ENCODE measurements at places on chromosomes 7 and 10.

DNA sequence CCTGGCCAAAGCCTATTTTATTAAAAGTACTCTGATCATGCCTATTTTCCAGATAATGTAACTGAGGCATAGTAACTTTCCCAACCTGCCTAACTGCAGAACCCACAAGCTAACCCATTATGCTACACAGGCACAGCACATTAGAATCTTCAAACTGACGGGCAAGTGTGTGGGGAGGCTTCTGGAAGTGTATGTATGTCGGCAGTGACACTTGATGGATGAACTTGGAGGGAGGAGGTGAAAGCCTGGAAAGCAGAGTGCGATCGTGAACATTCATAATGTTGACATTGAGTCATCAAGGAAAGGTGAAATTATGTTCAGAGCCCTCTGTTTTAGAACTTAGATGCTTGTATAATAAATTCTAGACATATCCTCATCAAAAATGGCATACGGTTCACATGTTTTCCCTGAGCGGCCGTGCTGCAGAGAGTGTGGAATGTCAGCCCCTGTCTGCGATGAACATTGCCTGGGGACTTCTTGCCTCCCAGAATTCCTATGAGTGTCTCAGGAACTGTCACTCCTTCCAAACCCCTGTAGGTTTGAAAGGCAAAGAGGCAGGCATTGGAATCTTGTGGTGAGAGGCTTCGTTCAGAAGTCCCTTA lies 102.4 kb downstream of the SLIT1 start:
- no peak for DNase-seq

DNA sequence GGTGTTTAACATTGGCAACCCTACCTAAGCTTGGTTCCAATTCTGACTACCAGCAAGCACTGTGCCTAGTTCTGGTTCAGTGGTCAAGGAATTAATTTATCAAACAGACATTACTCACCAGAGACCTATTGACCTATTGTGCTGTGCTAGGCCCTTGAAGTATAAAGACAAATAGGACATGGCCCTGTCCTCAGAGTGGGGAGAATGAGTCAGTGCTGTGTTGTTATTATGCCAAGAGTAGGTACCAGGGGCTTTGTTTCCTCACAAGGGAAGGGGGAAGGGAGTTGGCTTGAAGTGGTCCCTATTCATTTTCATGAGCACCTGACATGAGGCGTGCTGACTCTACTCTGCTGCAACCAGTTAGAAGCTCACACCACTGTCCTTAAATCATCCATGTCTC lies 62.6 kb upstream of the PLPP4 start:
- DNase-seq = no peak

DNA sequence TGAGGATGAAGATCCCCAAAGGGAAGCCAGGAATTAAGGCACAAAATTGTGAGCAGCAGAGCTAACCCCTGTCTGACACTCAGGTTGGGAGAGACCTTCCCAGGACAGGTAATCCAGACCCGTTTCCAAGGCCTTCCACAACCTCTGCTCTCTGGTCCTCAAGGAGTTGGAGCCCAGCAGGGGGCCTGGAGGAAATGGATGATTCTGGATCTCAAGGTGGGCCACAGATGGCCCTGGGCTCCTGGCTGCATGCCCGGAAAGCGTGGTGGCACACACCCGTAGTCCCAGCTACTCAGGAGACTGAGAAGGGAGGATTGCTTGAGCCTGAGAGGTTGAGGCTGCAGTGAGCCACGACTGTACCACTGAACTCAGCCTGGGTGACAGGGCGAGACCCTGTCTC lies 42.3 kb downstream of the DPYSL4 start:
- no peak for DNase-seq

DNA sequence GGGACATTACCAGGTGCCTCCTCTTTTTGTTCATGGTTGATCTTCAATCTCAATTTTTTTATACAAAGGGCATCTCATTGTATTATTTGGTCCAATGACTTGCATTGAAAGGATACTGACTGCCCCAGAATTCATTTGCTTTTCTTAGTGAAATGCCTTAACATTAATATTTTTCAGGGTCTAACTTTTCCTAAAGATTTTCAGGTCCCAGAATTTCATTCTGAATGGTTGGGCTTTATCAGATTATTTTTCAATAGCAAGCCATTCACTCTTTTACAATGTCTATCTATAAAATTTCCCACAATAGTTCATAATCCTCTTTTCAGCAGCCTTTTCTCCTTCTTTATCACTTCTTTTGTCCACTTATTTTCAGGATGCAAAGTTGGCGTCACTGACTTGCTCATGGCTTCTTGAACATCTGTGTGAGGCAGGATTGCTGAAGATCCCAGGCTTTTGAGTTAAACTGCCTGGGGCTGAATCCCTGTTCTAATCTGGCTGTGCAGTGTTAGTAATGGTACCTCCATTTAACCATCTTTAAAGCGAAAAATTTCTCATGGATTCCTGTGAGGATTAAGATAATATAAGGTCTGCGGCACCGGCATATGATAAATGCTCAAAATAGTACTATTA lies 131.7 kb upstream of the HDAC9 start:
- DNase-seq = no peak

DNA sequence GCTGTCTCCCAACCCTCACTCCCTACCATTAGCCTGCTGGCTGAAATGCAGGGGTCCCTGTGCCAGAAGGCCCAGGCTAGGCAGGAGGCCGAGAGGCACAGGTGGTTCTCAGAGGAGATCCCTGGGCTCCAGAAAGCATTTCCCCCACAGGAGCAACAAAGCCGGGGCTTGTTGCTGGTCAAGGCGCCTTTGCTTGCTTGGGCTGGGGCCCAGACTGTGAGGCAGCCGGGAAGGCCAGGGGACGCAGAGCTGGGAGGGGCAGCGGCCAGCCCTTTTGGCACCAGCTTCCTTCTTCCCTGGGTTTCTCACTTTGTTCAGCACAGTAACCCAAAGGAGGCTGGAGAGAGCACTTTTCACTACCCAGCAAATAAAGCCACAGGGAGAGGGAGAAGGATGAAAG lies 48.6 kb downstream of the FBXW4 start:
- DNase-seq = no peak

Measured in NCI-H748 treated with DMSO at 0.1 percent for 48 hours (cell line).